Activated naive CD4-positive, alpha-beta T cell treated with anti-CD3 and anti-CD28 coated beads, Interleukin-2, amount 50 U/mL, for 16 hours (primary cell): ENCODE measurements at places on chromosomes 12 and 14.

- no peak for DNase-seq
Observed at GRCh38 chr14:68534276-68534675, 258.6 kb downstream of the ZFP36L1 start.

- no peak for DNase-seq
Observed at GRCh38 chr12:95642583-95642982, 91.3 kb upstream of the USP44 start.

DNA sequence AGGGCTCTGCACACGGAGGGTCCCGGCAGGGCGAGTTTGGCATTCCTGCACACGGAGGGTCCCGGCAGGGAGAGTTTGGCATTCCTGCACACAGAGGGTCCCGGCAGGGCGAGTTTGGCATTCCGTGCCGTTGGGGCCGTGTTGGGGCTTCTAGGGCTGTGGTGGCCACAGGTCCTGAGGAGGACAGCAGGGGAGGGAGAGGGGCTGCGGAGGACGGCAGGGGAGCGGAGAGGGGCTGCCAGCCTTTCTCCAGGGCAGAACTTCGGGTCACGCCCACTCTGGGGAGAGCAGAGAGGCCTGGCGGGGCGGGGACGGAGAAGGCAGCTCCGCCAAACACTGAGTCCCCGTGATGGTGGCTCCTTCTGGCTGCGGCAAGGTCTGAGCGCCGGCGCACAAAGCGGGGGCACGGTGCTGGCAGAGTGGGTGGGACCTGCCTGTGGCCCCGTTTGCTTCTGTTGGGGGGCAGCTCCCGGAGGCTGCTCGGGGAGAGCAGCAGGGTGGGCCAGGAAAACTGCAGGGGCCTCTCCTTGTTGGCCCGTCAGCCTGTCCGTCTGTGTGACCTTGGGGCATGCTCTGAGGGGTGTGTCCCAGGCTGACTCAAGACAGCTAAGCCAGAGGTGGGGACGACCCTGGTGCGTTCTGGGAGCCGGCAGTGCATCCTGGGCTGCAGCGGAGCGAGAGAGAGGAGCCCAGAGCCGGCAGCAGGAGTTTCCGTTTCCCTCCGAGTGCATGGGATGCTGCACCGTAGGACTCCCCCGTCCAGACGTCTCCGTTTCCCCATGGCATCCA is 60.2 kb downstream of the LRCOL1 start:
- DNase-seq, result no peak

- no peak for DNase-seq
Observed at GRCh38 chr14:51129130-51129529, 34.2 kb upstream of the TRIM9 start.

- DNase-seq, result no peak
Observed at GRCh38 chr12:20368114-20368650, at the start of gene PDE3A. Gene PDE3A, plus strand, starts transcription at chr12:20368537. Its CDS starts 748 bp downstream, at chr12:20369285.

DNA sequence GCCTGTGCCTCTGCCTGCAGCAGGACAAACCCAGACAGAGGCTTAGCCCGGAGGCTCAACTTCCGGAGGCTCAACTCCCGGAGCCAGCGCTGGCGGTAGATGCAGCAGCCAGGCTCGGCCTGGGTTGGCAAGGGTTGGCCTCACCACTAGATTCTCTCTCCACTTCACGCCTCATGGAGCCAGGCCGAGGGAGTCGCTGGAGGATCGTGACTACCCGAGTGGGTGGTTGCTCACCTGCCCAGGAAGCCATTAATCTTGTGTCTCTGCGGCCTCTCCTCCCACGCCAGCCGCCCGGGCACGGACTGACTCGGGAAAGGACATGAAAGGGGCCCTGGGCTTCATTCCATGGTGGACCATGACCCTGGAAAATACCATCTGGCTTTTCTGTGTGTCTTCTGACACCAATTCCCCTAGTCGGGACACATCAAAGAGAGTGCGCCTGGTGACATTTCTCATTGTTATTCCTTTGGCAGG is 20.8 kb downstream of the ESRRB start:
- no peak for DNase-seq

- DNase-seq, result no peak
Observed at GRCh38 chr12:20409607-20410377, 41.5 kb downstream of the PDE3A start.

GRCh38 chr12:110591451-110592051 is 8.4 kb upstream of the PPTC7 start:
- DNase-seq, result no peak

GRCh38 chr12:70784042-70784668 is 136.4 kb downstream of the PTPRR start:
- DNase-seq, result no peak

- DNase-seq, result no peak
Observed at GRCh38 chr12:91890742-91891141, 254.9 kb downstream of the BTG1 start.

GRCh38 chr14:40629144-40629543 is 977.5 kb upstream of the LRFN5 start:
- no peak for DNase-seq

- no peak for DNase-seq
Observed at GRCh38 chr14:56112781-56113180, 5.4 kb upstream of the PELI2 start.

- no peak for DNase-seq
Observed at GRCh38 chr12:41362510-41362909, 174.4 kb downstream of the PDZRN4 start.

DNA sequence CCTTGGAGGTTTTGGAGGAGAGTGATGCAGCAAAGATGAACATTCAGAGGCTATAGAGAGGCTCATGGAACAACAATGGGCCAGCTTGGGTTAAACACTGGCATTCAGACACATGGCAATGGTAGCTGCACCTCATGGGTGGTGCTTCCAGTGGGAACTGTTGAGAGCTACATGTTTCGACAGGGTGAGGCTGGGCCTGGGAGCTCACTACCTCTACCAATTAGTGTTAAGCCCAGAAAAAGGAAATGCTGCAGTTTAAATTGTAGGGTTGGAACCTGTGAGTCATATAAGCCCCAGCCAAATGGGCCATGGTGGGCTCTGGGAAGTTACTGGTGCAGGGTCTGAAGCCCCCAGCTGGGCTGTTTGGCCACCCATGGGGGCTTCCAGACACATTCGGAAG is 279.7 kb downstream of the ZFP36L1 start:
- no peak for DNase-seq

DNA sequence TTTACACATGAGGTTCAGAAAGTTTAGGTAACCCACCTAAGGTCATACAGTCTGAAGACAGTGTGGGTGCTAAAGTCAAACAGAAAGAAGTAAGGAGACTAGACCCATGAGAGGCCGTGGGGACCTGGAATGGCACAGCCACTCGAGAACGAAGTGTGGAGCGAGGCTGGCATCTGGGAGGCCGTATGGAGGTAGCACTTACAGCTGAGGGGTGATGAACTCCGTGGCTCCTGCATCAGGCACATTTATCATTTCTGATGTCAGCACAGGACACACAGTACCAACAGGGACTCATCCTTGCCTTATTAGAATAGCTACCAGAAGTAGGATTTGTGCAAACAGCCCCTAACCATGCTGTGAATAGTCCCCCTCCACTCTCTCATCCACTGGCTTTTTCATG is 30.5 kb downstream of the CRACR2A start:
- no peak for DNase-seq

DNA sequence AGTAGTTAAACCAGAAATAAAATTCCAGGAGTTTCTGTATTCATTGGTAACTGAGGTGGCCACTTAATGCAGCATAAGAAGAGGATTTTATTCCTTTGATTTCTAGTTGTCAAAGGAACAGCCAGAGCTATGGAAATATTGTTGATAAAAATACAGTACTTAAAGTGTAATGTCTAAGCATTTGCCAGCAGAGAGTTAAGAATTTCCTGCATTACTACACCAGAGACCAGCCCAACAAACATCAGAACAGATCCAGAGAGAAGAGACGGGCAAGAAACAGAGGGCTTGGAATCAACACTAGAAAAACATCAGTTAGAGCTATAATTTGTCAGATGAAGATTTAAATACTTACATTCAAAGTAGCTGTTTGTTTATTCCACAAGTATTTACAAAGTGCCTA is 77.9 kb downstream of the ST8SIA1 start:
- DNase-seq, result no peak

DNA sequence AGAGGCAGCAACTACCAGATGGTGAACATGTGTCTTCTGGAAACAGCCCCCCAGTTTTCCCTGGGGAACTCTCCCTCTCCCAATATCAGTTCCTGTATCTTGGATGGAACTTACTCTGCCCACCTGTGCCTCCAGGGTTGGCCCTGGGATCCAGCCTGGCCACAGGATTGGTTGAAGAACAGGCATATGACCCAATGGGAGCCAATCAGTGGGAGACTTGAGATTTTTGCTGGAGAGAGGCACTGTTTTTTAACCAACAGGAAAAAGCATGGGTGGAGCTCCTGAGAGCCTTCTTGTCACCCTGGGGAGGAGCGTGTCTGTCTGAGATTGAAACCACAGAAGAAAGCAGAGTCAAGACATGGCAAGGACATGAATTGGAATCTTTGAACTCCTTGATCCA is 33.6 kb upstream of the COX6A1 start:
- DNase-seq, result no peak

GRCh38 chr12:121476477-121476876 is 76.6 kb downstream of the RNF34 start:
- no peak for DNase-seq

DNA sequence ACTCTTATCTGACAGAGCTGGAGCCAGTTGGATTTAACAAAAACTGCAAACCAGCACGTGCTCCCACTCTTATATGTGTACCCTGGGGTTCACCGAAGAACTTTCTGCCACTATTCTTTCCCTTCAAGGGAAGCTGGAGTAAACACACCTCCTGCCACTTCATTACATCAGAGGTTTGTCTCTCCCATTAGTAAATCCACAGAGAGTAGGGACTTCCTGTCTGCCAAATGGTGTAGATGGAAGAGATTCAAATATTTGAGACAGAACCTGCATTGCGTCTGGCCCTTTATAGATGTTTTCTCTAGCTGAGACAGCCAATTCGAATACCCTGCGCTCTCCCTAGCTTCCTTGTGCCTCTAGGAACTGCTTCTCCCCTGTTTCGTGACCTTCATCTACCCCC is 29.1 kb upstream of the AEBP2 start:
- DNase-seq, result no peak

DNA sequence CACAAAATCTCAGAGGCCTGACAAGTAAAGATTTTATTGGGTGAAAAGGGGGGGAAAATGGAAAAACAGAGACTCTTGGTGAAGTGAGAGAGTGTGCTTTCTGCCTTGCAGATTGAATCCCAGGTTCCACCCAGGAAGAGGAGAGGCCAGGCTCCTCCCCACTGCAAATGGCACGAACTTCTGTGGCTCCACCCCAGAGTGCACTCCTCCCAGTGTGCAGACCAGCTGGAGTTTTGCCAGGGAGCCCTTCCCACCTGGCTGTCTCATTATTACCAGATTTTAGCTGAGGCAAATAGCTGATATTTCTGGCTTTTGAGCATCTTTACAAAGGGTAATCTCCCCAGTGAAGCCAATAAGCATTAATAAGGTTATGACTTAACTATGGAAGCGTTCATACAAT is 51.9 kb downstream of the TESPA1 start:
- no peak for DNase-seq

DNA sequence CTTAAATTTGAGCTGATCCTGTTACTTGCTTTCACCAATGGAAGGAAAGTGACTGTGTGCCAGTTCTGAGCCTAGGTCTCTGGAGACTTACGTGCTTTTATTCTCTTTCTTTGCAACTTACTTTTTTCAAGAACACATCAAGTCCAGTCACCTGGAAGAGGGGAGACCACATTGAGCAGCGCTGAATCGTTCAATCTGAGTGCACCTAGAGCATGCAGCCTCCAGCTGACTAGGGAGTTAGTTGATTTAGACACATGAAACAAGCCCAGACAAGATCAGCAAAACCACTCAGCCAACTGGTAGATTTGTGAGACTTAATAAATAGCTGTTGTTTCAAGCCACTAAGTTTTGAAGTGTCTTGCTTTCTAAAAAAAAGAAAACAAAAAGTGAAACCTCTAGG is 1014.8 kb upstream of the FBXO33 start:
- no peak for DNase-seq

DNA sequence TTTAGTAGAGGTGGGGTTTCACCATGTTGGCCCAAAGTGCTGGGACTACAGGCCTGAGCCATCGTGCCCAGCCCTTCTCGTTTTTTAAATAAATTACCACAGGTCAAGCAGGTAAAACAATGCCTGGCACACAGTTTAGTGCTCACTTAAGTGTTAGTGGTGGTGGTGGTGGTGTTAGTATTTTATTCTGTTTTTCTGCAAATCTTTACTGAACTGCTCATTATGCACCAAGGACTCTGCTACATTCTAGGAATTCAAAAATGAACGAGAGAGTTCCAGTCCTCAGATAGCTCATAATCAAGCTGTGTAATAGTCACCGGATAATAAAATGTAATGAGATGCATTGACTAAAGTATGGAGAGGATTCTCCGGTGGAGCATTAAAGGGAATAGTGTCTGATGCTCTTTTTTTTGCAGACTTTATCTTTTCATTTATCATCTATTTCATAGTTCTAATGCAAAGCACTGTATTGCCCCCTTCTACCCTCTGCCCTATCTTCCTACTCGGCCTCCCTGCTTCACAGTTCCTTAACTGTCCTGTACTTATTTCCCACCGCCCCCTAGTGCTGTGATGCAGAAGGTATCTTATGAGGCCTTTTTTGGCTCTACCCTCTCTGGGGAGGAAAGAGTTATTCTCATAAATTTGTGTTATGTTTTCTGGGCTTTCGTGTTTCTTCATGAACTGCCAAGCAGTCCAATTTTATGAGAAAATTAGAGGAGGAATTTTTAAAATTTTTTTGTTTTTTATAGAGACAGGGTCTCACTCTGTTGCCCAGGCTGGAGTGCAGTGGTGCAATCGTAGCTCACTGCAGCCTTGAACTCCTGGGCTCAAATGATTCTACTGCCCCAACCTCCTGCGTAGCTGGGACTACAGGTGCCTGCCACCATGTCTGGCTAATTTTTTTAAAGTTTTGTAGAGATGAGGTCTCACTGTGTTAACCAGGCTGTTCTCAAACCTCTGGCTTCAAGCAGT is 1.0 kb downstream of the ITFG2 start:
- DNase-seq, result peak; percentile 53

DNA sequence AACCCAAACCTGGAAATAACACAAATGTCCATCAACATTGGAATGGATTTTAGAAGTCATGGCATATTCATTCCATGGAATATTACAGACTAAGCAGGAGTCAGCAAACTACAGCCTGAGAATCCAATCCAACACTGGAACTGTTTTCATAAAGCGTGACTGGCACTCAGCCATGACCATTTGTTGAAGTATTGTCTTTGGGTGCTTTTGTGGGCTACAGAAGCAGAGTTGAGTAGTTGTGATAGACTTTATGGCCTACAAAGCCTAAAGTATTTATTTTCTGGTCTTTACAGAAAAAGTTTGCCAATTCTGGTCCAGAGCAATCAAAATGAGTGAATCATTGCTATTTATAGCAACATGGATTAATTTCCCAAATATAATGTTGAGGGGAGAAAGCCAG is 34.5 kb upstream of the FRS2 start:
- no peak for DNase-seq

DNA sequence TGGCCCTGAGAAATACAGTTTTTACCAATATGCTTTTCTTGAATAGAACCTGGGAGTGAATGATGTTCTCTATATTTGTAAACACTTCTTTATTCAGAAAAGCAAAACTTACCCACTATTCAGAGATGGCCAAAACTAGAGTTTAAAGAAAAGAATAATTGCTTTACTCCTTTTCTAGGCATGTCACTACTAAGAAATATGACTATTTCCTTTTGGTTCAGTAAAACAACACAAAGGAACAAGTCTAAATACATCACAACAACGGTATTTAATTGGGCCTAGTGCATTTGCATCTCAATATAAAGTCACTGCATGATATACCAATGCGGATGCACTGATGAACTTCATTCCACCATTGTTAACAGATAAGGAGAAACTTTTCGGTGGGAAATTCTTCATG is 207.5 kb downstream of the FOXN3 start:
- no peak for DNase-seq

GRCh38 chr12:128818065-128819022 is 5.4 kb downstream of the SLC15A4 start:
- no peak for DNase-seq
